ENCODE measurements at places on chromosomes 5 and 9.

- no peak for DNase-seq
Observed at GRCh38 chr9:99411068-99411467, 189.0 kb downstream of the SEC61B start.

DNA sequence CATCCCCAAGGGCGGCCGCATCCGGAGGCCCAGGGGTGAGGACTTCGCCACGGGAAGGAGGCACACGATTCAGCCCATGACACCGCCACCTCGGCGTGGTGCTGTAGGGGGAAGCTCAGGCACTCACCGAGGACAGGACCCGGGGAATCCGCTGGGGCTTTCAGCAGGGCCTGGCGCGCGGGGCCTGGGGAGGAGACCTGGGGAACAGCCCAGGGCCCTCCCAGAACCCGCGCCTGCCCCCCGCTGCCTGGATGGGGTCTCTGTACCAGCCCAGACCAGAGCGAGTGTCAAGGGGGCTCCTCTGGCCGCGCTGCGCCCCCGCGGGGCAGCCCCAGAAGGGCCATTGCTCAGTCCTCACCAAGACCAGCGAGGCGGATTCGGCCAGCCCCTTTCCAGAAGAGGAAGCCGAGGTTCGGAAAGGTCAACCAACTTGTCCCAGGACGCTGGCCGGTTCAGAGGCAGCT lies 12.8 kb downstream of the COL23A1 start:
- no peak for DNase-seq

DNA sequence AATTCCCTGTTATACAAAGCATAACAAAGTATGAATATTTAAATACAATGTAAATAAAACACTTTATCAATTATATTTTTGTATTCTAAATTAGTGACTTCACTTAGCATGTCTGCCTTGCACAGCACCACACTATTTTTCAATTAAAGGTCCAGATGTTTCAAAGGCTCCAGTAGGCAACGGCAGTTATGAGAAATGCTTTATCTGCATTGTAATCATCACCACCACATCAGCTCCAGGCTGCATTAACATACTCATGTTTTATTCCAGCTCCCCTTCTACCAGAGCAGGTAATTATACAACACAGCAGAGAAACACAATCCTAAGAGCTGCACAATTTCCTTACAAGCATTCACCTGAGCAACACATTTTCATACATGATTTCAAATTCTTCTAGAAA lies 102.8 kb downstream of the MAPKAP1 start:
- DNase-seq: no peak

DNA sequence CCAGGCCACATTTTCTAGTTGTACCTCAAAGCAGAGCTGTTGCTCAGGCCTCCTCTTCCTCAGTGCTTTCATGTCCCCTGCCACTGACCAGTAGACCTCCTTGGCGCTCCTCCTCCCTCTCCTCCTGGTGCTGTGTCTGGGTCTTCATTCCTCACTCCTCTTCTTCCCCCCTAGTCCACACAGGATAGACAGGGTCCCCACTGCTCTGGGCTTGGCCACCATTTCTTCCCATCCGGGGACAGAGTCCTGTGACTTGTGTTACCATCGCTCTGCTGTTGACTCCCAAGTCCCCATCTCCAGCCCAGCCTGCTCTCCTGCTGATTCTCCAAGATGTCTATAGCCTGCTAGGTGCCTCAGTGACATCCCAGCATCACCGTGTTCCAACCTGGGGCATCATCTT lies 88.2 kb upstream of the HRH2 start:
- no peak for DNase-seq

- DNase-seq: no peak
Observed at GRCh38 chr9:131144201-131144600, 18.8 kb downstream of the NUP214 start.

- DNase-seq: no peak
Observed at GRCh38 chr9:107628444-107628843, 138.9 kb upstream of the KLF4 start.

DNA sequence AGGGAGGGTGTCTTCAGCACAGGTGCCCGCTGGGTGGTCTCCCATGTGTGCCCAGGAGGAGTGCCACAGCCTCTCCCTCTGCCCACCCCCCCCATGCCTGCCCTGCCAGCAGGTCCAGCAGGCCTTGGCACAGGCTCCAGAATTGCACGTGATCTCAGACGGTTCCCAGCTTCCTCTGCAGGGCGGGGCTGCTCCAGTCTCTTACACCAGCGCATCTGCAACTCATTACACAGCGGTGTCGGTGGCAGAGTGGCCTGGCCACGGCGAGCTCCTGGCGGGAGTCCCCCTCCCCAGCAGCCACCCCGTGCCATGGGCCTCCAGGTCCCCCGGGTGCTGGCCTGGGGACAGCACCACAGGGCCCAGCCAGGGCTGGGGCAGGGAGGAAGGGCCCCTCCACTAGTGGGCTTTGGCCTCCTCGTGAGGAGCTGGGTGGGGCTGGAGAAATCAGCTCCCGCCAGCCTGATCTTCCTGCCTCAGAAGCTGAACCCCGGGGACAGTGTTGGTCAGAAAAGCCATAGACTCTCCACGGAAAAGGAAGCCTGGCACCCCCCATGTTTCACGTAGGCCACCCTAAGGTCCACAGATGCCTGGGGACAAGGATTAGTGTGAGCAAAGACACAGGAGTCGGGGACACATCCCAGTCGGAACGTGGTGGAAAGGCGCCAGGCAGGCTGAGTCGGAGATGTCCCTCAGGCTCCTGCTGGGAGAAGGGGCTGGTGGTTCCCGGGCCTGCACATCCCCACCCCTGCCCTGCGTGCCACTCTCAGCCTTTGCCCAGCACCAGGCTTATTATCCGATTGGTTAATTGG lies 40.2 kb downstream of the RXRA start:
- DNase-seq: peak; percentile 89

DNA sequence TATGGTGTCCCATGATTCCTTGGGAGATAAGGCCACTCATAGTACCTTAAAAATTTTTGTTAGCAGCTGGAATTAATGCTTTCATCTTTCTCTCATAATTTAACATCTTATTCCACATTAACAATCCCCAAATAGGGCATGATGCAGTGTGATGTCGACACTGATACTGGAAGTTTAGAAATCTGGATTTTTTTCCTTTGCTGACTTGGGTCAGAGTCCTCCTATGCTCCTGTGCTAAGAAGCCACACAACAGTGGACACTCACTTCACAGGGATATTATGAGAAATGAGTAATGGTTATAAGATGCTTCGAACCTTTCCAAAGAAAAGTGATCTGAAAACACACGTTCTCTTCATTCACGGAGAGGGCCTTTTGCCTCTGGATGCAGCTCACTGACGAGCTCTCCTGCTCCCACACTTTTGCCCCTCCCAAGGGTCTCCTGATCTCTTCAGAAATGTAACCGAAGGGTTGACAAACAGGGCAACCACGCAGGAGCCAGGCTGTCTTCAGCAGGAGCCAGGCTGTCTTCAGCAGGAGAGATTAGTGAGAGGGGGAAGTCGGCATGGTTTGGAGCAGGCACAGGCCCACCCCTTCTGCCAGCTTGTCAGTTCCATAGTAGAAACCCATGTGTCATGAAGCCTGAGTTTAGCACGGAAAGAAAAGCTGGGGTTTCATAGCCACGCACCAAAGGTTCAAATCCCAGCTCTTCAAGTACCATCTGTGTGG lies 247.8 kb downstream of the AOPEP start:
- DNase-seq: no peak

DNA sequence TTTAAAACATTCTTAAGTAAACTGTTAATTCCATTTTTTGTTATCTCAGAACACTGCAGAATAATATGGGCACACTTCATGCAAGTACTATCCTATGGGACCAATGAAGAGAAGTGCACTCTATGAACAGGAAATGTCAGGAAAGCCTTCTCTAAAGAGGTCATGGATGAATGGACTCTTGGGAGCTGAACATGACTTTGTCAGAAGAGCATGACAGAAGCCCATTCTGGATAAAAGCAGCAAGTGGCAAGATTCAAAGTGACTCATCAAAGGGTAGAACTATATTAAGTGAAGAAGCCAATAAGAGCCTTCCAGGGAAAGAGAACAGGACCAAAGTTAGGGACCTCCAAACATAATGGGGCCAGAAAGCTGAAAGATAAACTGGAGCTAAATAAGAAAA lies 94.0 kb downstream of the RAPGEF6 start:
- DNase-seq: no peak

GRCh38 chr5:141513627-141514329 lies 24.9 kb downstream of the PCDHGC5 start:
- peak; percentile 71 for DNase-seq

GRCh38 chr9:6873857-6874256 lies 116.1 kb downstream of the KDM4C start:
- peak; percentile 44 for DNase-seq

- no peak for DNase-seq
Observed at GRCh38 chr9:106613250-106613737, 249.7 kb upstream of the ZNF462 start.

DNA sequence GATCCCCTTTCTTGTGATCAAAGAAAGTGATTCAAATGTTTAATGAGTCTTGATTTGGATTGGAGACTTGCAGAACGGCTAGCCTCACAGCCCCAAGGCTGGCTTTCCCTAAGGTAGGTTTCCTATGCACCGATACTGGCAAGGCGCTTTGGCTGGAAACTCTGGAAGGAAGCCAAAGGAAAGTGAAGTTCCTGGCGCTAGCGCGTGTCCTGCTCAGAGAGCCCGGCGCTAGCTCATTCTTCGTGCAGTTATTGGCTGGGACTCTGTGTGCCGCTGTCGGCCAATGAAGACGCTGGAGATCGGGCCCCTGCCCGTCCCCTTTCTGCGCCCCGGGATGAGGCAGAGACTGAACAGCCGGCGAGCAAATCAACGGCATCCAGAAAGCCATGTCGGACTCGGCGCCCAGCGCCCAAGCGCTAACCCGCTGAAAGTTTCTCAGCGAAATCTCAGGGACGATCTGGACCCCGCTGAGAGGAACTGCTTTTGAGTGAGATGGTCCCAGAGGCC lies at the start of gene PCDHGC3:
TSS of gene PCDHGC3 (plus strand) at position 342 of the 507 bp plus-strand sequence. CDS start at position 493, 151 bp downstream.
- DNase-seq: peak; percentile 90

DNA sequence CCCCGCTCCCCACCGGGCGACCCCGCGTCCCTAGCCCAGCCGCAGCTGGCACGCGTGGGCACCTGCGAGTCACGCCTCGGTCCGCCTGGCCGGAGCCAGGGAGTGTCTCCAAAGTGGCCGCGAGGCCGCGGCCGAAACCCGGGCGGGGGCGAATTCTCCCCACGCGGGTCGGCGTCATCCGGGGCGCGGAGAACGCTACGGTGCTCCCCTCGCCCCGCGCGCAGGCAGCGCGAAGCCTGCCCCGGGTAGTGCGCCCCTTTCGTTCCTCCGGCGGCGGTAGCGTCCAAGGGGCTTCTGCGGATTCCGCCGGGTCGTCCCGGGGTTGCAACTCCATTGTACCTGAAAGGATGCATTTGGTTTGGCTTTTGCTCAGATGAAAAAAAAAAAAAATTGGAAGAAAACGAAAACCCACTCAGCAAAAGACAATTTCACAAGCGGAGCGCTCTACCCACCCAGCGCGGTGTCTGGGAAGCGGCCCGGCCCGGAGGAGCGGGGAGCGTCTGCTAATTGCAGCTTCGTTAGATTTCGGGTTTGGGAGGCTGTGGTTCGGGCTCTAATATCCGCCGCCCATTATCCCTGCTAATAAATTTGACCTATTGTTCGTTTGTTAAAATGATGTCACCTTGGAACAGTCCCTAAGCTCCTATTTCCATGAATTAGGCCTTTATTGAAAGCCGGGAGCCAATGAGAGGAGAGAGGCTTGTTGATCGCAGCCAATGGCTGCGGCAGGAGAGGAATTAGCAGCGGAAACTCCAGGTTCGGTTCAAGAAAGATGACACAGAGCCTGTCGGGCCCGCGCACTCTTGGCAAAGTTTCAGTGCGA lies at the start of gene TLX3:
TSS of gene TLX3 (plus strand) at position 796 of the 823 bp plus-strand sequence. CDS start 118 bp downstream, outside the sequence.
- DNase-seq: no peak

- DNase-seq: no peak
Observed at GRCh38 chr9:33458444-33458843, 11.1 kb upstream of the AQP3 start.

DNA sequence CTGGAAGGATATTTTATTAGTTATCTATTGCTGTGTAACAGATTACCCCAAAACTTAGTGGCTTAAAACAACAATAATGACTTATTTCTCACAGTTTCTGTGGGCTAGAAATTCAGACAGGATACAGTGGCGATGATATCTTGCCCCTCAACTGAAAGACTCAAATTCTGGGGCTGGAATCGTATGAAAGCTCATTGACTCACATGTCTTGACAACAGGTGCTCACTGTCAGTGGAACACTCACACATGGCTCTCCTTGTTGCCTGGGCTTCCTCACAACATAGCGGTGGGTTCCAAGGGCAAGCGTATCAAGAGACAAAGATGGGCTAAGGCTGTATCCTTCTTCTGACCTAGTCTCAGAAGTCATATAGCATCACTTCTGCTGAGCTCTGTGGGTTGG lies 3.7 kb upstream of the GNPDA1 start:
- no peak for DNase-seq

DNA sequence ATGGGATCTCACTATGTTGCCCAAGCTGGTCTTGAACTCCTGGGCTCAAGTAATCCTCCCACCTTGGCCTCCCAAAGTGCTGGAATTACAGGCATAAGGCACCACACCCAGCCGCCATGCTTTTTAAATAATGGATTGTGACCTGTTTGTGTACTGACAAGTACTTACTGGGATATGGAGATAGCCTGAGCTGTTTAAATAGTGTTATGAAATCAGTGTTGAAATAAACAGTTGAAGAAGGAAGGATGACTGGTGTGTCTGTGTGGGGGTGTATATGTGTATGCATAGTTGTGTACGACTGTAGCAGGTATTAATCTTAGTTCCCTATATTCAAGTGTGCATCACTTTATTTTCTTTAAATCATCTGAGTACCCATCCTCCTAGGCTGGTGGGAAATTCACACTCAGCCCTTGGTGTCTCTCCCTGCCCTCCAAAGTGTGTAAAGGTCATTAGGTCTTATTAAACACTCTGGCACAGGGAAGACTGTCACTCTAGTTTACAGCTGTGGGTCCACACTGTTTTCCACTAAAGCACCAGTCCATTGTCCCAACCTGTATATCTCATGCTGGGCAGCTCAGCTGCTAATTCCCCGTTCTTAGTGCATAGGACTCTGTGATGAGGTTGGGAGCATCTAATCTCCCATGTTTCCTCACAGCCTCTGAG lies 91.0 kb downstream of the SNX18 start:
- no peak for DNase-seq

DNA sequence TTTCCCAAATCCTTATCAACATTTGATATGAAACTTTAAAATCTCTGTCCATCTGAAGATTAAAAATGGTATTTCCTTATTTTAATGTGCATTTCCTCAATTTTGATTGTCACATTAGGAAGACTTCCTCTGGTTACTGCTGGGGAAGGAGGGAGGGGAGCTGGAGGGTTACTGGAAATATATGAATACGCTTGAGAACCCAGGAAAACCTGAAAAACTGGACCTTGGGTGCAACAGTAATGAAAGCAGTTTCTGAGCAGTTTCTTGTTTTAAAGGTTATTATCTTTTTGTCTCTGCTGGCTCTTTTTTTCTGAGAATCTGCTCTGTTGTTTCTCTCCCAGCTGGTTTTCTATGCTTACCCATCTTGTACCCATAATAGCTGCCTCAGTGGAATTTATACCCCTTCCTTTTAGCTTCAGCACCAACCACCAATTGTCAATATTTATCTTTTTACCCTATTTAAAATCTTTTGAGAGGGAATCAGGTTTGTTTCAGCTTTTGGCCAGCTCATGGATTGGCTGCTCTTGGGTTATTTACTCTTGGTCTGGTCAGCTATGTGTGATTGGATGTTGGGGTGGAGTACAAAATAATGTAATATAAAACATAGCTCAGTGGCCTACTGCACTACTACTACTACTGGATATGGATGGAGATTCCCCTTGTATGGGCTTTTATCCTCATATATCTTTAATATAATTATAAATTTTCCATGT lies 67.4 kb downstream of the UNC13B start:
- no peak for DNase-seq

All from midbrain (tissue), 1 donor.